Occipital lobe (tissue), 3 donors: ENCODE measurements at places on chromosomes 16 and 17. TPM values are rescaled to one million over a fixed set of nuclear protein-coding genes. Genes with fewer than 3 reads are reported as not detected.
A peak's percentile ranks its signal among the peaks of the same experiment; 100 is the strongest.

GRCh38 chr17:1608676-1609075 lies 20.0 kb downstream of the SLC43A2 start:
- no peak for DNase-seq

DNA sequence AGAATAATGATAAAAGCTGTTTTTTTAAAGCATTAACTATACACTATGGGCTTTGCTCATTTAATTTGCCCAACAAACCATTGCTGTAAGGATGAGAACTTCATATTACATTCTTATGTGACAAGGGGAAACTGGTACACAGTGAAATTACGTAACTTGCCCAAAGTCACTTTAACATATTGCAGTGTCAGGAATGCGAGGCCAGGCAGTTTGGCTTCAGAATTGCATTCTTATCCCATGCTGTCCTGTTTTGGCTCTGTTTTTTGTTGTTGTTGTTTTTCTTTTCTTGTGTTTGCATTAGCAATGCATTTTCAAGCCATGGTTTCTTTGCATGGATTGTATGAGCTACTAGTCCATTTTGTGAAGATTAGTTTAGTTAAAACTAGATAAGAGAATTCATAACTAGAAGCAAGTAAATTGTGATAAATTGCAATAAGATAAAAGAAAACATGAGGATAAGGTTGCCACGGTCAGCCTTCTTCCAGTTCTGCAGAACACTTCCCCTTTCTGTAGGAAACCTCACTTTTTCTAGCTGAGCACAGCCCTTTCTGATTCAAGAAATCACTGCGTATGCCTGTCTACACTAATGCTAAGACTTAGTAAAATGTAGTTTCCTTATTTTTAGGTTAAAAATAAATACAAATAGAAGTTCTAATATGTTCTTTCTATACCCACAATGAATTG lies 221.3 kb upstream of the KCNJ16 start:
- DNase-seq: no peak

DNA sequence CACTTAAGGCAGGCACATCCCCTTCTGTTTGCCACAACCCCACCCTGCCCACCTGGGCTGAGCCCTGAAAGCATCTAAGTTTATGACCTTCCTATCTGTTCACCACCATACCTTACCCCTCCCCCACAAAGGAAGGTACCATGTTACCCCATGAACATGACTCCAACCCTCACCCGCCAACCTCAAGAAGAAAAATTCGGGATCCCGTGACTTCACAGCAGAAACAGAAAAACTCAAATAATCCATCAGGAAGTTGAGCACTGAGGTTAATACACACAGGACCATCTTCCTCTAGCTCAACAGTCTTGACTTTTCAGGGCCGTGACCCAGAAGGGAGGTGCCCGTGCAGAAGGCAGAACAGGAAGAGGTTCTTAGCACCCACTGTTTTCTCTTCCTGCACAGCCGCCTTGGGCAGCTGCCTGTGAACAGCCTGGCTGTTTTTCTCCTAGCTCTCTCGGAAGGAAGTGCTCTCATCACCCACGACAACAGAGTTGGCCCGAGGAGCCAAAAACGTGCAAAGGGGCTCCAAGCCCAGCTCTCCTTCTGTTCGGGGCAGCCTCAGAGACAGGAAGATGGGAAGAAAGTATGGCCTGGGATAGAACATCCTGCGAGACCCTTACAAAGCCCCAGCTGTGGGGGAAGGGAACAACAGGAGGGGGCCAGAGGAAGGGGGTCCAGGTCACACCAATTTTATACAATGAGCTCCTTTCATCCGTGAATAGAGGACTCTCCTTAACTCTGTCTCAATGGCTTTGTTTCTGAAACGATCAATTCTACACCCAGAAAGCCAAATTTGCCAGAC lies 101.1 kb downstream of the XYLT1 start:
- DNase-seq: no peak

GRCh38 chr16:82756283-82756599 lies 129.5 kb downstream of the CDH13 start:
- DNase-seq: no peak

- no peak for DNase-seq
Measured at GRCh38 chr17:17254036-17254435, 17.1 kb upstream of the FLCN start.

- DNase-seq: no peak
Measured at GRCh38 chr17:19263641-19264051, 26.5 kb downstream of the EPN2 start.

GRCh38 chr17:39695089-39695474 lies 4.8 kb upstream of the ERBB2 start:
- no peak for DNase-seq

GRCh38 chr17:7889166-7889955 lies 772 bp downstream of the CHD3 start:
- DNase-seq: peak; percentile 89

DNA sequence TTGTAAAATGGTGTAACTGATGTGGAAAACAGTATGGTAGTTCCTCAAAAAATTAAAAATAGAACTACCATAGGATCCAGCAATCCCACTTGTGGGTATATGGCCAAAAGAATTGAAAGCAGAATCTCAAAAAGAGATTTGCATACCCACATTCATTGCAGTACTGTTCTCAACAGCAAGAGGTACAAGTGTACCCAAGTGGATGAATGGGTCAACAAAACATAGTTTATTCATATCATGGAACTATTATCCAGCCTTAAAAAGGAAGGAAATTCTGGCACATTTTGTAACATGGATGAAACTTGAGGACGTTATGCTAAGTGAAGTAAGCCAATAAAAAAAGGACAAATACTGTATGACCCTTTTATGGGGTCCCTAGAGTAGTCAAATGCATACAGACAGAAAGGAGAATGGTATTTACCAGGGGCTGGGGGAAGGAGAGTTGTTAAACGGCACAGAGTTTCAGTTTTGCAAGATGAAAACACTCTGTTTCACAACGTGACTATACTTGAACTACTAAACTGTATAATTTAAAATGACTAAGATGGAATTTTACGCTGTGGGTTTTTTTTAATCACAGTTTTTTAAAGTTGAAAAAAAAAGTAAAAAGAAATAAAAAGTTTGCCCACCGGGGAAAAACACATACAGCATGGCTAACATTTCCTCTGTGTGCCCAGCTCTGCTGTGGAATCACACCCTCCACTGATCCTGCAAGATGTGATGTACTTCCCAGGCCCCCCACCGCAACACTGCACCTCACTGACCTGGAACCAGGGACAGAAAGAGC lies 6.1 kb downstream of the TVP23A start:
- no peak for DNase-seq

DNA sequence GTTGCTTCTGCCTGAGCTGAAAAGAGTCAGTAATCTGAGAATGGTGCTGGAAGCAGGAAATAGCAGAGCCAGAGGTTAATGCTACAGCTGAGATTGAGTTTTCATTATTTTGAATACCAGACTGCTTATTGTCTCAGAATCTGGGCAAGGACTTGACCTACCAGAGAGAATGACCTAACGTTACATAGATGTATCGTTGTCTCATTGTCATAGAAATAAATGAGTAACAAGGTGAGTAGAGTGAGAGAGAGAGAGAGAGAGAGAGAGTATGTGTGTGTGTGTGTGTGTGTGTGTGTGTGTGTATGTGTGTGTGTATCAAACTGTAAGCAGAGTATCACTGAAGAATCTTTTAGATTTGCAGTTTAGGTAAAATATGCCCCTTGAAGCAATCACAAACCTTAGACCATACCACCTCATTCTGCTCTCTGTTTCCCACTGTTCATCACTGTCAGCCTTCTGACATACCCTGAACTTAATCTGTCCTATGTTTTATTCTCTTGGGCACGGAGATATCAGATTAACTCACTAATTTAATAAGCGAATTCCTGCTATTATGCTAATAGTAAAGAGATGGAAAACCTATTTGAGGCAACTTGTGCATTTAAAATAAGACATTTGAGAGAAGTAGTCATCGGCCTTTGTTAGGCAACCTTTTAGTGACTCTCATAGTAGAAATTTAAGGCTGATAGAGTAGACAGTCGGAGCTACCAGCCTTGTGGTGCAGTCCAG lies 87.8 kb downstream of the CYB561 start:
- DNase-seq: no peak

DNA sequence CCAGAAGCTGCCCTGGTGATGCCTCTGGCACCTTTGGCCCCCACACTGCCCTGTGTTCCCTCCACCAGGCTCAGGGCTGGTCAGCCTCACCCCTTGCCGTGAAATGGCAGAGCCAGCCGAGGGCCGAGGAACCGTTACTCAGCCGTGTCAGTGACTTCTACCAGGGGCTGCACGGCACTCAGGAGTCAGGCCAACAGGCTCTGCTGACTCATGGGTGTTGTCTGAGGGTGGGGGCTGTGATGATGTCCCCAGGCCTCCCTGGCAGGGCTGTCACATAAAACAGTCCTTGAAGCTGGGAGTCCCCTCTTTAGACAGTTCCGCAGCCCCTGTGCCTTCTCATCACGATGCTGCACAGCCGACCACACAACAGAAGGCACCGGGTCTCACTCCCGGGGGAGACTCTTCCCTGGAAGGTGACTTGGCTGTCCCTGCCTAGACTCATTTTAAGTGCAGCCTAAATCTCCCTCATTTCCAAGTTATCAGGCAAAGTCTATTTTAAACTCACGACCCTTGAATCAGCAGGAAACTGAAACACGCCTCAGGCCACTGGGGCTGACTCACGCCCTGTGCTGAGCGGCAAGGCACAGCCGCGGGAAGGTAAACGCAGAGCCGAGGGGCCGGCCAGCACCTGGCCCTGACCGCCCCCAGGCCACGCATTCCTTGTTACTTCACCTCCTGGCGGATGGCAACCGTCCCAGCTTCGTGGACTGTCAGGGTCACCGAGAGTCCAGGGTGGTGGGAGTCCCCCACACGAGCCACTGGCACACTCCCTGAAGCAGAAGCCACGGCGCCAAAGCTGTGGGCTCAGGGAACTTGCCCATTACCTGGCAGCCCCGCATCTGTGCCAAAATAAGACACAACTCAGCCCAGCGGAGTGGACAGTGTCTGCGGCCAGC lies 102.6 kb downstream of the ZNF778 start:
- no peak for DNase-seq

GRCh38 chr16:72894293-72895151 lies 153.4 kb downstream of the ZFHX3 start:
- DNase-seq: no peak

Gene PSME3IP1
- 104 TPM for total RNA-seq

Gene DNAH17
- under 0.01 TPM for total RNA-seq

Gene KIF2B
- not detected for total RNA-seq

Gene KRTAP1-1
- total RNA-seq: not detected

Gene MEIOB
- not detected for total RNA-seq

Gene TM4SF5
- not detected for total RNA-seq

Gene MSLN
- not detected for total RNA-seq

Gene MYH11
- under 0.01 TPM for total RNA-seq
